IMR-90 (cell line): ENCODE measurements at places on chromosomes 12 and 14.

GRCh38 chr12:13564266-13564810 lies 367.8 kb downstream of the EMP1 start:
- DNase-seq, result no peak

- peak; percentile 93 for DNase-seq
Measured at GRCh38 chr12:78928200-78929074, 63.9 kb downstream of the SYT1 start.

- DNase-seq, result no peak
Measured at GRCh38 chr12:20415028-20415427, 46.7 kb downstream of the PDE3A start.

- no peak for DNase-seq
Measured at GRCh38 chr12:67263471-67263870, 5.7 kb upstream of the CAND1 start.

- DNase-seq, result no peak
Measured at GRCh38 chr12:62769076-62769619, 165.8 kb downstream of the PPM1H start.

GRCh38 chr14:77040741-77041653 lies 12.5 kb upstream of the IRF2BPL start:
- peak; percentile 96 for DNase-seq

DNA sequence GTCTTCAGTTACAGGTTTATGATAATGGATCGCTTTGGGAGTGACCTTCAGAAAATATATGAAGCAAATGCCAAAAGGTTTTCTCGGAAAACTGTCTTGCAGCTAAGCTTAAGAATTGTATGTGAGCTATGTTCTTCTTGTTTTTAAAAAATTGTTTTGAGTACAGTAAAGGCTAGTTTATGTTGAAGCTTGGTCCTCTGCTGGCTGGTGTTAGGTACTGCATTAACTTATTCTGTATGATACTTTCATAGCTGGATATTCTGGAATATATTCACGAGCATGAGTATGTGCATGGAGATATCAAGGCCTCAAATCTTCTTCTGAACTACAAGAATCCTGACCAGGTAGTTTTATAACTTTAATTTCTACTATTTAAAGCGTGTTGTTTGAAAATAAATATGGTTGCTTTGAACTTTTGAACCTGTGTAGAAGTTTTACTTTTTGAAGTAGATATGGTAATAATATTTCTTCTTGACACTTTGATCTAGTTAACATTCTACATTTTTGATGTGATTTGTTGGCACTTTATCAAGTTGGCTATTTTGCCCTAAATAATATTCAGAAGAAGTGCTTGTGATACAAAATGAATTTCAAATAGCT lies 55.7 kb downstream of the VRK1 start:
- DNase-seq, result peak; percentile 72

DNA sequence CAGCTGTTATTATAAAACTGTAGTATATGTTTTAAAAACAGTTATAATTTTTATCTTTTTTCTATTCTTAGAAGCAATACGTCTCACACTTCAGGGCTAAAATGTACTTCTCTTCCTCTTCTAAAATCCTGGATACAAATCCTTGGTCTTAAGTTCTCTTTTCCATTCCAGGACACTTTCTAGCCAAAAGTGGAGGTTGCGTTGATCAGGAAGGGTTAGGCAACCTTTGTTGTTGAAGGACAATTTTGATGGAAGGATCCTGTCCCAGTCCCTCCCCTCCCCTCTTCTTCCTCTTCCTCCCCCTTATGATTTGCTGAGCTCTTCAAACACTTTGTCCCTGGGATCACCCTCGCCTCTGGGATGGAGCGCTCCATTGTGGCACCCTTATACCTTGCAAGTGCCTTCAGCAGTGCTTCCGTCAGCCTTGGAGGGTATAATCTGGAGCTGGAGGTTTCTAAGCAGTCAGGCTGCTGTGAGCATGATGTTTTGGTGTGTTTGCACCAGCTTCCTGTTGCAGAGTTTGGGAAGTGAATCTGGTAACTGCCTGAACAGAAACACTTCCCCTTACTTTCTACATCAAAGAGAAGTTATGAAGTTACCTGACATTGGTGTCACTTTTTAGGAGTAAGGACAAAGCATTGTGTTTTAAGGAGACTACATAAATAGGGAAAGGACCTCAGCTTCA lies 87.4 kb upstream of the SLC38A2 start:
- DNase-seq, result no peak

DNA sequence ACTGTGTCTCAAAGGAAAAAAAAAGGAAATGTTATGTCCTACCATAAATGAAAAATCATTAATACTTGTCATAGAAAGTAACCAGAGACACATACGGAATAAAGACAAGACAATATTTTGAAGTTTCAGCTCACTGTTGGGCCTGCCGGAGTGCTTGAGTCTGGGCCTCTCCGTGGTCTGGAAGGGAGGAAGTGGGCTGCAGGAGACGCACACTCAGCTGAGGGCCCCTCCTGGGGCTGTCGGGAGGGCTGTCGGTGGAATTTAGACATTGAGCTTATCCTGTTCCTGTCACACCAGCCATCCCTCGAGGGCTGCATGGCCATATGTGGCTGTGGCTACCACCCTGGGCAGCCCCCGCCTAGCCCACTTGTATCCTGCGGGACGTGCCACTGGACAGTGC lies 80.6 kb downstream of the DDX51 start:
- DNase-seq, result no peak

GRCh38 chr14:65010211-65010931 lies 23.7 kb downstream of the FNTB start:
- DNase-seq, result no peak

DNA sequence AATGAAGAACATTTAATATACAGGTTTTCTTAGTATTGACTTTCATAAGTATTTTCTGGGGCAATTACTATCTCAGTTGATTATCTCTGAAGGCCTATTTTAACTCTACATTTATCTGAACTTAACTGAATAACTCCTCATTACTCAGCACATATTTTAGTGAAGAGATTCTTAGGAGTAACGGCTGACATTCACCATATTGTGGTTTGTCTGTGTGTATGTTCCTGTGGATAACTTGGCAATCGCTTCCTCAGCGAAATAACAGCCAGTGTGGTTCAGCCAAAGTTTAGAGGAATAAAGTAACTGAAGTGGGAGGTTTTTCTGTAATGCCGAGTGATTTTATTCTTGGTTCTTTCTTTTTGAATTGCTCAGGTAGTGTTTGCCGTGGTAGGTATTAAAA lies 168.0 kb downstream of the RAD51B start:
- peak; percentile 95 for DNase-seq

DNA sequence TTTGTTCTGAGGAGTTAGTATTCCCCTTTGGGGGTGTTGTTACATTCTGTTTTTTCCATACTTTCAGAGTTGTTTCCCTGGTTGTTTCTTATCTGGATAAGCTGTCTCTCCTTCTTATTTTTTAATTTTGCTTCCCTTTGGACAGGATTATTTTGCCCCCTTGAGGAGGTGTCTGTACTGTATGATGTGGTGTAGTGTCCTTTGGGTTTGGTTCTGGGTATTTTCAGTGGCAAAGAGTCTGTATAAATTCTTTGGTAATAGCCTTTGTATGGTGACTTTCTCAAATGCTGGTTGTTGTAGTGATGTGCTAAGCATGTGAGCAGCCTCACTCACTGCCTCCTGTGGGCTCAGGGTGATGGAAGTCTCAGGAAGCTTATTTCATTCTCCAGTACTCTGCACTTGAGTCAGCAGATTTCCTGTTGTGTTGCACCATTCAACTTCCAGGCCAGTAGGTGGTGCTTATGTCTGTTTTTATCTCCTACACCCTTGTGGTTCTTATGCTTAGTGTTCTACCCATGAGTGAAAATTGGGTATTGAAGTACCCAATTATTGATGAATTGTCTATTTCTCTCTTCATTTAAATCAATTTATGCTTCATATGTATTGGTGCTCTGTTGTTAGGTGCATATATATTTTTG lies 103.3 kb upstream of the PMCH start:
- DNase-seq, result peak; percentile 73

GRCh38 chr14:49920935-49921334 lies 28.1 kb downstream of the ARF6 start:
- DNase-seq, result no peak

DNA sequence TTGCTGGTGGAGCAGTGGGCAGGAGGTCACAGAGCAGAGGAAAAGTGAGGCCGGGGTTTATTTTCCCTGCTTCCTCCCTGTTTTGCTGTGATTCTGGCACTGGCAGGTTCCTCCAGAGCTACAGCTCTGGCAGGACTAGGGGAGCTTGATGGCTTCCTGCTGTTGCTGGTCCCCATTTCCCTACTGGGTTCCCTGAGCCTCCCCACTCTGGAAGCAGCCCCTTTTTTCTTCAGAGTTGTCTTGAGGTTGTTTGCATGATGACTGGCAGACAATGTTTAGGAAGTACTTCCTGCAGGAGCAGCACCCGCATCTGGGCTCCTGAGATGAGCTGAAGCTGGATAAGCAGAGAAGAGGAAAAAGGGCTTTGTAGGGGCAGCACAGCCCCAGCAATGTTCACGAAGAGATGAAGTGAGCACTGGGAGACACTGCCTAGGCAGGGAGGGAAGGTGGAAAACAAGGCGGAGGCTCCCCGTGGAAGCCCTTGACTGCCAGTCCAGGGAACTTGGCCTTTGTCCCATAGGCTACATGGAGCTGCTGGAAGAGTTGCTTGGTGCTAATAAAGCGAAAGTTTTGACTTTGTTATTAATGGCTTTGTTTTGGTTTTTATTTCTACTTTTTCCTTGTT lies 126.9 kb downstream of the SLC38A6 start:
- no peak for DNase-seq

GRCh38 chr14:37186865-37187264 lies 10.9 kb upstream of the MIPOL1 start:
- no peak for DNase-seq

- DNase-seq, result no peak
Measured at GRCh38 chr14:100592972-100593371, 5.8 kb upstream of the BEGAIN start.

GRCh38 chr12:72203764-72204335 lies 68.3 kb upstream of the TRHDE start:
- no peak for DNase-seq

GRCh38 chr14:56261046-56261445 lies 142.8 kb downstream of the PELI2 start:
- no peak for DNase-seq

GRCh38 chr12:70052931-70053497 lies 190.2 kb upstream of the CNOT2 start:
- DNase-seq, result peak; percentile 67

- DNase-seq, result no peak
Measured at GRCh38 chr14:97120204-97120603, 323.0 kb downstream of the VRK1 start.

DNA sequence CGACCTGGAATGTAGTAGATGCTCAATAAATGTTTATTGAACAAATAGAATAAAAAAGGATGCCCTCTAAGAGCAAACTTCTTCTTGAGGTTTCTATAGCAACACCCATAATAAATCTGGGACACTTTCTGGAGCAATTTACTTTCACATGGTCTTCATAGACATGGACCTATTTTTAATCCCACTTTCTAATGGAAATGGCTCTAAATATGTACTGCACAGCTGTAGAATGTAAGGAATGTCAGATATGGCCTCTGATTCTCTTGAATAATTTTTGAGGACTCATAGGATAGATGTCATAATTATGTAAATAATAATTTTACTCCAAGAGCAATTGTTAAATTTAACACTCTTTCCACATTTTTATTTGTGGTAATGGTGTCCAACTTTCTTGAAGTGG lies 133.5 kb upstream of the DAAM1 start:
- no peak for DNase-seq

GRCh38 chr12:58248599-58248998 lies 307.2 kb downstream of the ATP23 start:
- no peak for DNase-seq

- peak; percentile 88 for DNase-seq
Measured at GRCh38 chr14:55721353-55721752, 141.3 kb downstream of the KTN1 start.

- DNase-seq, result no peak
Measured at GRCh38 chr12:132277374-132277941, 51.9 kb downstream of the GALNT9 start.

DNA sequence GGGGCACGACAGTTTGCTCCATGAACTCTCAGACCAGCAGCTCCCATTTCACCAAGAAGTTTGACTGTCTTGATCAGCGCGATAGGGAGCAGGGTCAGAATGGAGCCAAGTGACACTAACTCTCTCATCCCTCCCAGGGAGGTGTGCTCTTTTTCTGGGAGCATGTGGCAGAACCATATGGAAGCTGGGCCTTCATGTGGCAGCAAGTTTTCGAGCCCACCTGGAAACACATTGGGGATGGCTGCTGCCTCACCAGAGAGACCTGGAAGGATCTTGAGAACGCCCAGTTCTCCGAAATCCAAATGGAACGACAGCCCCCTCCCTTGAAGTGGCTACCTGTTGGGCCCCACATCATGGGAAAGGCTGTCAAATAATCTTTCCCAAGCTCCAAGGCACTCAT lies 24.0 kb downstream of the ITGA7 start:
- DNase-seq, result no peak

DNA sequence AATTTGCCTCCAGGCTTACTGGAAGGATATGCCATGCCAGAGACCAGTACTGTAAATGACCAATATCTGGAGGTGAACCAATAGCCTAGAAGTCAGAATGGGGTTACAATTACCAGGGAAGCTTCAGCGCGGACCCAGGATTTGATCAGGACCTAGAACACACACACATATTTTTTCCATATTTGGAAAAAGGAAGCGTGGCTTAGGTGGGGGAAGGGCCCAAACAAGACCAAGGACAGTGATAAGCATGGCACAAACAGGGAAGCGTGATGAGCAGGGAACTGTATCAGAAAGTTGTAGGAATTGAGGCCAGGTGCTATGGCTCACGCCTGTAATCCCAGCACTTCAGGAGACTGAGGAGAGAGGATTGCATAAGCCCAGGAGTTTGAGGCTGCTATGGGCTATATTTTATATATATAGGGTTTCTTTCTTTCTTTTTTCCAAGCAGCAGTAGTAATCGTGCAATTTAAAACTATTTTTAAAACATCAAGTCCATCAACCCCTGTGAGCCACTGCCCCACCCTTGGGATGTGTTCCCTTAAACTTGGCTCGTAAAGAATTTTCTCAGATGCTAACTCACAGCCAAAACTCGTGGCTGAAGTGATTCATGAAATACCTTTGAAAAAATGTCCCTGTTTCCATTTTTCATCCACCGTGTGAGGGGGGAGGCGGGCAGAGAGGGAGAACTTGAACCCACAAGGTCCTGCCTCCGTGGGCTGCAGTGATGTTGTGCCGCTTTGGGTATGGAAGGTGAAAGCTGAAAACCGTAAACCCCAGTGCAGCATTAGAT lies 16.7 kb downstream of the HRK start:
- DNase-seq, result peak; percentile 87

GRCh38 chr14:76591266-76591665 lies 170.0 kb upstream of the VASH1 start:
- no peak for DNase-seq
